ENCODE measurements at places on chromosomes 5 and 9.

DNA sequence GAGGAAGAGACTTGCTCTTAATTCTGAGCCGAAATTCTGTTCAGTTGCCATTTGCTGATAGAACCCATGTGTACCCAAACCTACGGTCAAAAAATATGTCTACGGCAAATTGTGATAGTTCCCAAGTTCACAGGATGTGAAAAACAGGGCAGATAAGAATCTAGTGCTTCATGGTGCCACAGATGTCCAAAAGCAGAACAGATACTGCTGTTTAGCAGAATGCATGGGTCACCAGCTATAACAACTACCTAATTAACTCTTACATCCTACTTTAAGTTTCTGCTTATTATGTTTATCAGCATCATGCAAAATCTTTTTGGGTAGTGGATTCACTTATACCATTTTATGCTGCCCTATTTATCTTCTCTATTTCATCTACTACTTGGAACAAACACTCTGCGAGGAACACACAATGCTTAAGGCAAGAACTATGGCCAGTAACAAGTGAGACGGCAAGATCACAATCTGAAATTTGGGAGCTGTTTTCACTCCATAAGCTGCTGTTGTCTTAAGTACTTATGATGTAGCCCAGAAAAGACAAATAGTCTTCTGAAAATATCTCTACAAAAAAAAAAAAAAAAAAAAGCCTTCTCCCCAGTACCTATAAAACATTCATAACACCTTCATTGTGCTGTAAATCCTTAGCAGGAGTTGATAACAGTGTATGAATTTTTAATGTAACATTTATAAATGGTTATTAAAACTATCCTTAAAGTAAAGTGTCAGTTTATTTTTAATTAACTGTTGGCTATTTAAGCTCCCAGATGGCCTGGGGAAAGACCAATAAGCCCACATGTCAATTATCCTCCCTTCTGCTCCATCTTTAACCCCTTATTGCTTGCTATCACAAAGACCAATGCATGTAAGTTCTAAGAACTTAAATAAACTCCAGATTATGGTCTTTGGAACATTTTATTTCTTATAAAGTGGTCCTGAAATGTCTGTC is 232.3 kb downstream of the TLR4 start:
- DNase-seq: no peak

GRCh38 chr5:78985725-78986223 is 664 bp upstream of the ARSB start:
- DNase-seq: peak; percentile 16

DNA sequence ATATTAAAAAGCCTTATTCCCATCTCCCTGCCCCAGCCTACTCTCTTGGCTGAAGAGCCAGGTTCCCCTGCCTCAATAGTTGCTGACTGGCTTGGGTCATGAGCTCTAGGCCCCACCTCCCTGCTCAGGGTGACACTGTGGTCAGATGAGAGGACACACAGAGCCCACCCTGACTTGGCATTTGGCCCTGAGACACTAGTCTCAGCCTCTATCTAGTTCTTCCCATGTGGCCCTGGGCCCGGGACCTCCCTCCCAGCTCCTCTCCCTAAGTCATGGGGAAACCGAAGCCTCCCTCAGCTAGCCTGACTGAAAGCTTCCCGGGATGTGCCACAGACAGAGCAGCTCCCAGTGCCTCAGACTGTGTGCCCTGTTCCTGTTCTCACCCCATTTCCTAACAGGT is 5.8 kb upstream of the MYOZ3 start:
- DNase-seq: no peak

DNA sequence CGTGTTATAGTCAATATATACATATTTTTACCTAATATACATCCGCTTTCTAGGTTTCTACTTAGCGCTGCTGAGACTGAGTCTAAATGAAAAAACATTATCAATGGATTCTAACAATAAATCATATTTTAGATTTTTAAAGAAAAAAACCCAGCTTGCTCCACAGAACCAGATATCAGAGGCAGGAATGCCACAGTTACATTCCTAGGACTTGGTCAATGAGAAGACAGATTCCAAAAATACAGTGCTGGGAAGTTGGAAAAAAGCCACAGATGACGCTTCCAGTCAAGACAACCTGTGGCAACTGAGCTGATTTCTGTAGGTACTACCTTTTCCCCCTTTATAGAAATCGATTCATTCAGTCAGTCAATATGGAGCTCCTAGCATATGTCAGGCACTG is 577 bp upstream of the CCDC112 start:
- no peak for DNase-seq

DNA sequence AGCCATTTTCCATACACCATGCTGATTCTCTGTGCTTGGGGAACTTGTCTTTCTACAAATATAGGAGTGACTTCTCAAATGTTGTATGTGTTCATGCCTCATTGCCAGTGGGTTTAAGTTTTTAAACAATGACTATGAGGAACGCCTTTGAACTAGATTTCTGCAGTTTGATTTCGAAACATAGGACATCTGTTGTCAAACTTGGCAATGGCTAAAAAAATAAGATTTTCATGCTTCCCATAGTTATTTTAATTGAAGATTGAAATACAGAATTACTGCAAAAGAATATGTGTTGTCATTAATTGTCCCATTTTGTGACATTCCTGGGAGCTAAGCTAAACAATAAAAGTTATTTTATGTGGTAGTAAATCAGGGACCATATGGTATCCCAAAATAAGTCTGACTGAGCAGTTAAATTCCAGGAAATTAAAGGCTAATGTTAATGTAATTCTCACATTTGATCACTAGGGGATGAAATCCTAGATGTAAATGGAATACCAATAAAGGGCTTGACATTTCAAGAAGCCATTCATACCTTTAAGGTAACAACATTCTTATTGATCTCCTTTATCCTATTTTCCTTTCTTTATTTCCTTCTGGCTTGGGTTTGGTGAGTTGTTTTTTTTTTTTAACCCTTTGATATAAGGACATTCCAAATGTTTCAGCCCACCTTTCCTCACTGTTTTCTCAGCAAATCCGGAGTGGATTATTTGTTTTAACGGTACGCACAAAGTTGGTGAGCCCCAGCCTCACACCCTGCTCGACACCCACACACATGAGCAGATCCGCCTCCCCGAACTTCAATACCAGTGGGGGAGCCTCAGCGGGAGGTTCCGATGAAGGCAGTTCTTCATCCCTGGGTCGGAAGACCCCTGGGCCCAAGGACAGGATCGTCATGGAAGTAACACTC is 116.7 kb downstream of the GOLPH3 start:
- DNase-seq: peak; percentile 26

- peak; percentile 33 for DNase-seq
These were observed 118.3 kb downstream of the NR6A1 start for GRCh38 chr9:124652615-124653393.

GRCh38 chr5:78467752-78468357 is 107.4 kb downstream of the SCAMP1 start:
- DNase-seq: peak; percentile 59

- DNase-seq: no peak
These were observed 11.4 kb upstream of the ARSI start for GRCh38 chr5:150313921-150314716.

- no peak for DNase-seq
These were observed 40.4 kb downstream of the EXD3 start for GRCh38 chr9:137382444-137383080.

DNA sequence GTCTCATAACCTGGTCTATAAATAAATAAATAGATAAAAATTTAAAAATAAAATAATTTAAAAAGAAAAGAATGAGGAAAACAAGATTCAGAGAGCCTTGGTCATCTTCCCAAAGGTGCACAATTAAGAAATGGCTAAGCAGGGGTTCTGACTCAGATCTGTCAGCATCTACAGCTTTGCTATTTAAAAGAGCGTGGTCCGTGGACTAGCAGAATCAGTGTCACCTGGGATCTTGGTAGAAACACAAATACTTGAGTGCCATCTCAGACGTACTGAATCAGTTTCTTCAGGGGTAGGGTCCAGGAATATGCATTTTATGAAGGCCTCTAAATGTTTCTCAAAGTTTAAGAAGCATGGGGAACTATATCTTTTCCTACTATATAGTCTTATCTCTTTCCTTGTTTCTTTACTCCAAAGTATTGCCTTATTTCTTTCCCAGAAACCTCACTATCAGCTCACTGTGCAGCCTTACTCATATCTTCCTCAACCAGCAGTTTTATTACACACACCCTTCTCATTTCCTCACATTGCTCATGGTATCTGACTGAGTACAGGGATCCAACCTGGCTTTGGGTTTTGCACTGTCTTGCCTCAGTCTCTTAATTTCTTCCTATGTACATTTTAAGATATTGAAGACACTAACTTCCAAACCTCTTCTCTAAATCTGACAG is 58.6 kb downstream of the TMC1 start:
- DNase-seq: no peak

DNA sequence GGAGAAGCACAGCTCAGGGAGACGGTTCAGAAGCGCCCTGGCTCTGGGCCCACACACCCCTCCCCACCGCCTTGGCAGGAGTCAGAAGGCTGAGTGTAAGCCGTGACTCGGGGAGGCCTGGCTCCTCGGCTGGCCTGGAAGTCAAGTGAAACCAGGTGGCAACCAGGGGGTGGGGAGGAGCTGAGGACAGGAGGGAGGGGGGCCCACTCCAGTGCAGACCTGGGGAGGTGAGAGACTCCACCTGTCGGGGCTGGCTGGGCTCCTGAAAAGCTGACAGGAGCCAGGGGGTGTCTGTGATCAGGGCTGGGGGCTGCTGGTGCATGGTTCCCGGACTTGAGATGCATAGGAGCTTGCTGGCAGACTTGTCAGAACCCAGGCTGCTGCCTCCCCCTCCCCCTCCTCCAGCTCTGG is 150.2 kb upstream of the PHYKPL start:
- DNase-seq: no peak

- DNase-seq: no peak
These were observed 11.9 kb upstream of the SHISAL2B start for GRCh38 chr5:64678374-64678773.

GRCh38 chr5:138784590-138784989 is 31.4 kb downstream of the CTNNA1 start:
- no peak for DNase-seq

- DNase-seq: no peak
These were observed 9.0 kb downstream of the CDX1 start for GRCh38 chr5:150175536-150175935.

GRCh38 chr9:124220946-124221451 is 36.8 kb upstream of the NEK6 start:
- no peak for DNase-seq

- DNase-seq: no peak
These were observed 785 bp upstream of the P4HA2 start for GRCh38 chr5:132228241-132229035.

GRCh38 chr5:96709152-96709821 is 47.1 kb downstream of the CAST start:
- DNase-seq: no peak

GRCh38 chr9:68894502-68894901 is 119.4 kb downstream of the PRKACG start:
- DNase-seq: no peak

DNA sequence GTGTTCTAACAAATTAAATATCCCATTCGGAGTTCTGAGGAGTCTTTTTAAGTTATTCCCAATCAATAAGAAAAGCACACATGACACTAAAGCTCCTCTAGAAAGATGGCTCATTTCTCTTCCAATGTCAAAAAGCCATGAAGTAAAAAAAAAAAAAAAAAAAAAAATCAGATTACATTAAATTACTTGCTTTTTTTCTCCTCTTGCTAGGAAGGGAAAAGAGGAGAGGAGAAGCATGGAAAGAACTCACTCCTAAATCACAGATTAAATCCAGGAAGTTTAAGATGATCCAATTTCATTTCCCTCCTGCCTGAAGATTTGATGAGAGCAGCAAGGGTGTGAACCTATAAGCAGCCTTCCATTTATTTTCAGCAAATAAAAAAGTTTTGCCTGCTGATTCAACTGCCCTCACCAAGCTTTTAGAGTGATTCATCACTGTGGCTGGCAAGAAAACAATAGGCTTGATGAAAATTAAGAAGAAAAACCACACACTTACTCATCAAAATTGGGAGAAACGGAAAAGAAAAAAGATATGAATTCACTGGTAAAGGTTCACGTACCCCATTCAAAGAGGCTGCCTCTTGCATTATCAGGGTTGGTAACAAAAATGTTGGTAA is 19.7 kb downstream of the MYO10 start:
- DNase-seq: peak; percentile 81

DNA sequence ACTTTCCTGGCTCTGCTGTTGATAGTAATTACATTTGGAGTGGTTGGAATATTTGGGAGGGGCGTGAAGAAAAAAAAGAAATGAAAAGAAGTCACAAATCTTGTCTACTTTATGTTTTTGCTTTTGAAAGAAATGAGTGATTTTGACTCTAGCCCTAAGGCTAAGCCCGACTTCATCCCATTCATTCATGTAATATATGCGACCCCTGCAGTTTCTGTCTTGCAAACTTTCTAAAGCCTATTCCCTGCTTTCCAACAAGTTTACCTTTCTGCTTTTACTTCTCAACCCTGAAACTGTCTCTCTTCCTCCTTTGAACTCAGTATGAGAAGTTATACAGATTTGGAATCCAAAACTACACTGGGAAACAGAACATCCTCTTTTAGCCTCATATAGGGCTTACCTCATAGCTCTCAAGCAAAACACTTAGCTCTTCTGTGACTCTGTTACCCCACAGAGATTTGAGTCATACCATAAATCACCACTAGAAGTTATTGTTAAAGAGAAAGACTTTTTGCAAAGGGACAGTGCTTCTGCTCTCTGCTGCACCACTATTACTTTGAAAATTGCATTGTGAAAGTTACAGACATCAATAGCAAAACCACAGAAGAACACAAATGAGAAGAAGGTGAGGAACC is 1.6 kb downstream of the CFAP95 start:
- no peak for DNase-seq

DNA sequence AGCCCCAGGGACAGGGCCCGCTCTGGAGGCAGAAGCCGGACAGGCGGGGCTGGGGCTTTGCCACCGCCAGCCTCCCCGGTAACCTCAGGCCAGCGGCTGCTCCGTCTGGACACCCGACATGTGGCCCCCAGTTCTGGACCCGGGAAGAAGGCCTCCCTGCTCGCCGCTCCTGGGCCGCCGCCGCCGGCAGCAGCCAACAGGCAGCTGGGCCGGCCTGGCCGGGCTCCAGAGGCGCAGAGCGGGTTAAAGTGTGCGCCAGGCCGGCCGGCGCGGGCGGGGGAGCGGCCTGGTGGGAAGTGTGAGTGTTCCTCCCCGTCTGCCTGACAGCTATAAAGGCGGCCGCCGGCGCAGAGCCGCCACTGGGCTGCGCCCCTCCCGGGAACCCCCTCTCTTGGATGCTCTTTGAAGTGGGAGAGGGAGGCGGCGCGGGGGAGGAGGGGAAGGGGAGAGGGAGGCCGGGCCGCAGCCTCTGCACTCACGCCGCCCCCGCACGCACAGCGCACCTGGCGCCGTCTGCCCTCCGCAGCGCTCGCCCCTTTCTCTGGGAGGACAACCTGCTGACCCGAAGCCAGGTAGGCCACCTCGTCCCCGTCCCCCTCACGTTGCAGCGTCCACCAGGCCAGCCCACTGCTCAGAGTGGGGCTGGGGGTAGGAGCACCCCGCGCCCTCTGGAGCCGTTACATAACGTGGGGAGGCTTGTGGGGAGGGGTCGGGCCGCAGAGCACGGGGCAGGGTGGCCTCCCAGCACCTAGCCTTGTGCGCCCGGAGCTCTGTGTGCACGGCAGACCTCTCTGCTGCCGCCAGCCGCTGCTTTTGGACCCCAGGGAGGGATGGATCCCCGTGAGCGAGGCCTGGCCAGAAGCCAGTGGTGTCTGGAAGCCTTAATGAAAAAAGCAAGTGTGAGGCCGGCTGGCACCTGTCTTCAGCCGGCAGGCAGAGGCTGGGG is at the start of gene ADAMTSL2:
ADAMTSL2 (plus strand) TSS at position 359 of the 946 bp plus-strand sequence. CDS start 2,009 bp downstream, outside the sequence.
- DNase-seq: peak; percentile 28

All from fibroblast of the conjunctiva (primary cell).